Hair follicle dermal papilla cell (primary cell): ENCODE measurements at places on chromosomes 2 and 18. TPM values are rescaled to one million over a fixed set of nuclear protein-coding genes. Genes with fewer than 3 reads are reported as not detected.

Gene ANTXR1
- 137 and 154 TPM in 2 replicates for total RNA-seq

Gene SLC4A3
- 5.5 and 6.0 TPM in 2 replicates for total RNA-seq

Gene TFCP2L1
- total RNA-seq = 0.12 and 0.32 TPM in 2 replicates

Gene C2orf68
- total RNA-seq = 20.2 and 24.3 TPM in 2 replicates

Gene ITGA6
- 22.9 and 23.1 TPM in 2 replicates for total RNA-seq

Gene TLX2
- total RNA-seq = not detected in 2 replicates

Gene NTSR2
- total RNA-seq = not detected in 2 replicates

Gene TPO
- total RNA-seq = not detected in 2 replicates

Gene BOK
- 20.3 and 25.6 TPM in 2 replicates for total RNA-seq

Gene KIF1A
- total RNA-seq = not detected in 2 replicates

Gene CLHC1
- total RNA-seq = 6.8 and 9.6 TPM in 2 replicates

Gene C2orf78
- not detected in 2 replicates for total RNA-seq
